ENCODE measurements at places on chromosomes 6 and 20.

DNA sequence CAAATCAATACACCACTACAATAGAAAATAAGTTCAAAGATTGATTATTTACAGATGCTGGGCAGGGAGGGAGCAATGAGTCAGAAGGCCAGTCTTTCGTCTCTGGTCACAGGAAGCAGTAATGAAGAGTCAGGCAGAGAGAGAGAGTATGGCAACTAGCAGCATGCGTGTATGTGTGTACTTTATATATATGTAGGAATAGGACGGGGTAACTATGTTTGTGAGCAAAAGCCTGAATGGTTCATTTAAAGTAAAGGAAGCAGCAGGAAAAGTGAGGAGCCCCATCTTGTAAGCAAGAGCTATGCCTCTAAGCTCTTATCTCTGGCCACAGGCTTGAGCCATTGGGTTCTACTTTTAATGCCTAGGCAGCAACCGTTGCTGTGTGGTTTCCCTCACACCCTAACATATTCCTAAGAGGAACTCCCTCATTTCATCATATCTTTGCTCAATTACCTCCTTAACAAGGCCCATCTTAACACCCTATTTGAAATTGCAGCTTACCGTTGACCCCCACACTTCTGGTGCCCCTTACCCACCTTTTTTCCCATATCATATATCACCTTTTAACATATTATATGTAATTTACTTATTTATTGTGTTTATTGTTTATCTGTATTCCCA, 66.6 kb downstream of the AFG1L start:
- no peak for DNase-seq

DNA sequence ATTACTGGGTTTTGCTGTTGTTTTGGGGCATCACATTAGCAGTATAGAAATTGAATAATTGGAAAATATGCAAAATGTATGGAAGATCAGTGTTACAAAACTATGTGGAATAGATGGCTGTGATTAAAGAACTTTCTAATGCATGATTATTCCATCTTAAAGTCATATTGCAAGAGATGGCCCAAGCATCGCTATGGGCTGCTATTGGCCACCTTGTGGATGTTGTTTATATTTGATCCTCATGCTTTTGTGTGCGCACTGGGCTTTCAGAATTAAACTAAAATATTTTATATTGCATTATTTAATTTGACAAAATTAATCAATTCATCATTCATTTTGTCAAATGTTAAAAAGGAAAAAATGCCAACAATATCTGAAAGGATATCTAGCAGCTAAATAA, 16.1 kb upstream of the HMGN3 start:
- no peak for DNase-seq

- no peak for DNase-seq
Observed at GRCh38 chr6:32086661-32087573, 22.2 kb downstream of the TNXB start.

DNA sequence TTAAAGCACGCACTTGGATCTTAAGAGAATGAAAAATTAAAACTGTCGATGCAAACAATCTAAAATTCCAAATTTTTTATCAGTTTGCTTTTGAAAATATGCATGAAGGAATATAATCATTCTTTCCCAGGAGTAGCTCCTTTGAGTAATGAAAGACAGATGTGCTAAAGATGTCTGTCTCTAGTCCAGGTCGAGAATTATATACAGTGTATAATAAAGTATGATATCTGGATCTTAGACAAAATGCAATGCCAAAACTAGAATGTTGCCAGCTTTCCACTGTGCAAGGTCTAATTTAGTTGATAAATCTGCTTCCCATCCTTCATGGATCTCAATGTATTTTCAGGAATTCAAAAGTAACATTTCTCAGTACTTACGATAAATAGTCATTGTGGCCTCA, 65.1 kb upstream of the ADGRG6 start:
- no peak for DNase-seq

DNA sequence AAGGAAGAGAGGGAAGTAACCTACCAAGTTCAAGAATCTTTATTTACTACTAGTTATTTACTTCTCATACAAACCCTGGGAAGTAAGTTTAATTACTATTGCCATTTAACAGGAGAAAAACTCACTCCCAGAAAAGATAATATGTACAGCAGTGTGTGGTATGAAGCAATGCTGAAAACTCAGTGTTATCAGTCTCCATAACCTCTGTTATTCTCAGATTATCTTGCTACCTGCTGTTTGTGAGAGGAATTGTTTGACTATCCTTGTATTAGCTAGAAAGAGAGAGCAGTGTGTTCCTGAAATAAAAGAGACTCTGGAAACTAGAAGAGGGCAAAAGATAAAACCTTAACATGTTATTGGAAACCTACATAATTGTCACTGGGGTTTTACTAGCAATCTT, 38.2 kb downstream of the ADGRB3 start:
- no peak for DNase-seq

DNA sequence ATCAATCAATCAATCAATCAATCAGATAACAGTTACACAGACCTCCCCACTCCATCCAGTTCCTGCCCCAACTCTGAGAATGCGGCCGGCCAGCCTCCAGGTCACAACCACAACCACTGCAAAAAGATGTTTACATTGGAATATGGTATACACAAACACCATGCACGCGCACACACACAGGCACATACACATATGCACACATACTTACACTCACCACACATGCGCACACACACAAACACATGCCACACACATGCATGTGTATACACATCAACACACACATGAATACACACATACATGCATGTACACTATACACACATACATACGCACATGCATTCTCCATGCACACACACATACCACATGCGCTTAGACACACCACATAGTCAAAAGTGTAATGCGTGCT, 131.1 kb downstream of the PXDC1 start:
- DNase-seq = no peak

DNA sequence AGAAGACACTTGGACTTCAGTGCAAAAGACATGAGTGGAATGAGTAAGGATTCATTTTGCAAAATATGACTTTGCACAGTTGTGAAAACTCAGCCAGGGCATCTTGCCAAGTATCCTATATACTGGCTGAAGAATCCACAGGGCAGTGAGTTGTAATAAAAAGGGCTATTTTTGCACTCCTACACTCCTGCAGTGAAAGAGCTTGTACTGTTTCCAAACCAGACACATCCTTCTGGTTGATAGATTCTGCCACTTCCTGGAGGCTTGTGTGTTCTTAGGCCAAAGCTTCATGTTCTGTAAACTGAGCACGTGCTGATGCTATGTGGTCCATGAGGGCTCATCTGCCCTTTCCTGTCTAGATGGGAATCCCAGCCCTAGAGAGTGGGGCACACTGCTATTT, 34.9 kb downstream of the GMPR start:
- DNase-seq = no peak

GRCh38 chr20:45857882-45858216, 435 bp downstream of the ZSWIM3 start:
- no peak for DNase-seq

GRCh38 chr6:15280028-15280427, 34.2 kb downstream of the JARID2 start:
- DNase-seq = no peak

DNA sequence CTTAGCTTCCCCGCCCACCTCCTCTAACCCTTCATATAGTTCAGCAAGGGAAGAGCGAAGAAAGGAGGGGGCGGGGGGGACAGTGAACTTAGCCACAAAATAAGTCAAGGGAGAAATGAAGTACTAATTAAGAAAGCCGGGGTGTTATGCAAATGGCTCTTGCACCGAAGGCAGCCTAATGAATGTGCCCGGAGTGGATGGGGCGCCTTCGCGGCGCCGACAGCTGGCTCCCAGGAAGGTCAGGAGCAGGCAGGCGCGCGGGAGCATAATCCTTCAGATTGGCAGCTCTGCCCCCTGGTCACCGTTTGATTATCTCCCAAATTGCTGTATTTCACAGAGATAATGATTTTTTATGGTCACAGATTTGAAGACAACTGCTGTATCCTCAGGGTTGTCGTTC, 395.1 kb downstream of the TFAP2B start:
- DNase-seq = no peak

- no peak for DNase-seq
Observed at GRCh38 chr6:109000289-109000688, 94.4 kb downstream of the SESN1 start.

DNA sequence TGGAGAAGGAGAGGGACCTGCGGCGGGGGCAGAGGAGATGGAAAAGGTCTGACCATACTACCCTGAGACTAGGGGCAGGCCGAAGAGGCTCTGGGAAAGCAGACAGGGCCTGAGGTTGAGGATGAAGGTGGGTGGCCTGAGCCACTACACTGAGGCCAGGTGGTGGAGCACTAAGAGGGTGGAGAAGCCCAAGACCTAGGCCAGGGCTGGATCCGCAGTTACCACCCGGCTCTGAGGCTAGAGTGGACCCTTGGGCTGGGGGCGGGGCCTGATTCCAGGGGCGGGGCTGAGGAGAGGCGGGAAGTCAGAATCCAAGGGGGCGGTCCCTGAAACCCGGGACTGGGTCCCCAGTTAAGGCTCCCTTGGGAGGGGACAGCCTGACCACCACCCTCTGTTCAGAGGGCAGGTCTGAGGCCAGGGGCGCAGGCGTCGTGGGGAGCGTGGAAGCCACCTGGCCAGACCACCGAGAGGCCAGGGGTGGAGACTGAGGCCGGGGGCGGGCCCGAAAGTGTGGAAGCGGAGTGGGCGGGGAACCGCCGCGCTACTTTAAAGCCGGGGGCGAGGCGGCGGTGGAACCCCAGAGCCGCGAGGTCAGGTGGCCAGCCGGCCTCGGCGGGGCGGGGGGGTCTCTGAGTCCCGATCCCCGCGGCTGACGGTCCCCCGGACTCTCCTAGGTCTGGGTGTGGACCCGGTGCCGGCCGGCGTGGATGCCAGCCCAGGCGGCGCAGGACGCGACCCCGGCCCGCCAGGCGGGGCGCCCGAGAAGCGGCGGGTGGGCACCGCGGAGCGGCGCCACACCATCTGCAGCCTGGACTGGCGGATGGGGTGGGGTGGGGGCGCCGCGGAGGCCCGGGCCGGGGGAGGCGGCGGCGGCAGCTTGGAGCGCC, 8.3 kb downstream of the CCM2L start:
- peak; percentile 93 for DNase-seq

- no peak for DNase-seq
Observed at GRCh38 chr6:143615785-143616184, 62.0 kb upstream of the PHACTR2 start.

- DNase-seq = no peak
Observed at GRCh38 chr6:20327141-20327540, 74.5 kb upstream of the E2F3 start.

DNA sequence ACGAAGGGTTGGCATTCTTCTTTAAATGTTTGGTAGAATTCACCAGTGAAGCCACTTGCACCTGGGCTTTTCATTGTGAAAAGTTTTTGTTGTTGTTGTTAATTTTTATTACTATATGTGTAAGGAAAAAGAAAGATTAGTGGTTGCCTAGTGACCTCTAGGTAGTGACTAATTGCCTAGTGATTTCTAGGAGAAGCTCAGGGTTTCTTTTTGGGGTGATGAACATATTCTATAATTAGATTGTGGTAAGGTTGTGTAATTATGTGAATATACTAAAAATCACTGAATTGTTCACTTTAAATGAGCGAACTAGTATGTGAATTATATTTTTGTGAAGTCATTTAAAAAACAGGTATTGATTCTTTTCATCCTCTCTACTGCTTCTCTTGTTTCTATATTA, 123.8 kb upstream of the TMEM170B start:
- DNase-seq = no peak

Data from RWPE2 (cell line).